ENCODE measurements at places on chromosomes 7 and 10. TPM values are rescaled to one million over a fixed set of nuclear protein-coding genes. Genes with fewer than 3 reads are reported as not detected.

Gene FGF8
- 0.37 TPM for total RNA-seq

Gene ZNF789
- 6.8 TPM for total RNA-seq

Gene ADARB2
- total RNA-seq: 1.6 TPM

Gene ASB15
- not detected for total RNA-seq

Gene PTPRN2
- total RNA-seq: 3.5 TPM

Gene CNNM1
- total RNA-seq: 1.8 TPM

All from NCI-H460 (cell line).